ENCODE measurements at places on chromosomes 3 and 15. TPM values are rescaled to one million over a fixed set of nuclear protein-coding genes. Genes with fewer than 3 reads are reported as not detected.

DNA sequence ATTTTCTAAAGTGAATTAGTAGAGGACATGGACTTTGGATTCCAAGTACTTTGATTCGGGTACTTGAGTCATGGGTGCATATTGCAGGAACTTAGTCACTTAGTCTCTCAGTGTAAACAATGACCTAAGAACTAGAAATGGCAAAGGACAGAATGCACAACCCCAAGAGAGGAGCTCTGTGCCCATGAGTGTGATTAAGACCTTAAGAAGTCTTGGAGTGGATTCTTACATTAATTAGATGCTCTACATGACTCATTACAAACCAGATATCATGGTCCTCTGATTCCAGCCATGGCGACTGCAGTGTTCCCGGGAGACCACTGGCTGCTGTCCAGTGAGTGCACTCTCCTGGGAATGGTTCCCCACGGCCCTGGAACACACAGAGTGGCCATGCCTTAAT lies 251.5 kb downstream of the GABRG3 start:
- peak; percentile 6 for DNase-seq

- DNase-seq = no peak
These were observed 71.5 kb downstream of the ETFA start for GRCh38 chr15:76239786-76240185.

GRCh38 chr3:65276551-65276950 lies 588.8 kb upstream of the ADAMTS9 start:
- DNase-seq = no peak

The FANCD2OS gene
- total RNA-seq = not detected

- no peak for DNase-seq
These were observed 887 bp downstream of the OXTR start for GRCh38 chr3:8768364-8769087.
